ENCODE measurements at places on chromosomes 1 and 21.

DNA sequence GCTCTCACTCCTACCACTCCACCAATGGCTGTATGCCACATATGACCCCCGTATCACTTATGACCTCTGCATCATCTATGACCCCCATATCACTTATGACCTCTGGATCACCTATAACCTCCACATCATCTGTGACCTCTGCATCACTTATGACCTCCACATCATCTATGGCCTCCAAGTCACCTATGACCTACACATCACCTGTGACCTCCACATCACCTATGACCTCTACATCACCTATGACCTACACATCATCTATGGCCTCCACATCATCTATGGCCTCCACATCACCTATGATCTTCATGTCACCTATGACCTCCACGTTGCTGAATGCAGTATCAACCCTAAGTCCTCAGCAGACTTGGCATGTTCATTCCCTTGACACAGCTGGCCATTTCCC is 271.2 kb downstream of the MATN1 start:
- no peak for DNase-seq

DNA sequence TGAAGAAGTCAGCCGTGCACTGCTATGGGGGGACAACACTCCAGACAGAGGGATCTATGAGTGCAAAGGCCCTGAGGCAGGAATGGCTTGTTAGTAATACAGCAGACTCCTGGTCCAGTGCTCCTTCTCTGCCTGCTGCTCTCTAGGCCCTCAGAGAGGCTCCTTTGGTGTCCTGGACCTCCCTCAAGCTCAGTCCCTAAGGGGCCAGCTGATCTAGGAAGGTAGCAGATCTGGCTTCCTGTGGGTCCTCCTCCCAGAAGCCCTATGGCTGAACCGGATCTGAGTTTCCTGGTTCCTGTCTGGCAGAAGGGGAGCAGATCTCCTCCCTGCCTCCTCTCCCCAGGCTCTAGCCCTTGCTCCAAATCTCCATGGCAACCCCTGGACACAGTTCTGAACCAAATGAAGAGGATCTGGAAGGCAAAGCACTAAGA is at the start of gene LDLRAD2:
Gene LDLRAD2 (plus strand): TSS at position 391 of the 431 bp plus-strand sequence. CDS start 187 bp downstream, outside the sequence.
- no peak for DNase-seq

- DNase-seq = no peak
Observed at GRCh38 chr1:77509898-77510297, 172.6 kb downstream of the ZZZ3 start.

DNA sequence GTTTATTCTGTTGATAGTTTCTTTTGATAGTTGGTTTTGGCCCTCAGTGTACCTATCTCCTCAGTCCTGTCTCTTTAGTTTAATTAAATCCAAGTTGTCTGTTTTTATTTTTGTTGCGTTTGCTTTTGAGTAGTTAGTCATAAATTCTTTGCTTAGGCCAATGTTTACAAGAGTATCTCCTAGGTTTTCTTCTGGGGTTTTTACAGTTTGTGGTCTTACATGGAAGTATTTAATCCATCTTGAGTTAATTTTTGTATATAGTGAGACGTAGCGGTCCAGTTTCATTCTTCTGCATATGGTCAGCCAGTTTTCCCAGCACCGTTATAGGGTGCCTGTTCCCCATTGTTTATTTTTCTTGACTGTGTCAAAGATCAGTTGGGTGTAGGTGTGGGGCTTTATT is 139.4 kb downstream of the POU2F1 start:
- DNase-seq = no peak

DNA sequence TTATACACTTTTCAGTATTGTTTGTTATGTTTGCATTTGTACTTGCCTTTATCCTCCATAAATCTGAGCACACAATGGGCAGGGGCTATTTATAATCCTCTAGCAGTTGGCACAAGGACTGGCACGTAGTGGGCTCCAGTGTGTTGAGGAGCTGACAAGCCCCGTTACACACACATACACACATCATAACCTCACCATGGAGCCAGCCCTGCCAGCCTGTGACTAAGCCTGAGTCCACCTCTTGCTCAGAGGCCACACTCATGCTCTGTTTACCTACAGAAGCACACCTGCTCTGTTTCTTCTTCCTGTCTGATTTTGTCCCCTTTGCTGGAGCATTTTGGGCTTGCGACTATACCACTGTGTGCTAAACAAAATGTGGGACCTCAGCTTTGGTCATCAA is 64.5 kb upstream of the SPATA6 start:
- DNase-seq = no peak

GRCh38 chr1:226098870-226099835 is 36.6 kb downstream of the H3-3A start:
- DNase-seq = no peak

GRCh38 chr1:48115835-48116234 is 106.7 kb upstream of the SLC5A9 start:
- no peak for DNase-seq

- DNase-seq = no peak
Observed at GRCh38 chr21:31693222-31693621, 33.7 kb downstream of the SOD1 start.

DNA sequence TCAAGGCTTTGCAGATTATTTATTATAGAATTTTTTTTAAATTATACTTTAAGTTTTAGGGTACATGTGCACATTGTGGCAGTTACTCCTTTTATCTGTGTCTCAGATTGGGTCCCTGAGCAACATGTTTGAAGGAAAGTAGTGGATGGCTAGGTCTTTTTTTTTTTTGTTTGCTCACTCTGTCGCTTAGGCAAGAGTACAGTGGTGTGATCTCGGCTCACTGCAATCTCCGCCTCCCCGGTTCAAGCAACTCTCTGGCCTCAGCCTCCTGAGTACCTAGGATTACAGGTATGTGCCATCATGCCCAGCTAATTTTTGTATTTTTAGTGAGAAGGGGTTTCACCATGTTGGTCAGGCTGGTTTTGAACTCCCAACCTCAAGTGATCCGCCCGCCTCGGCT is 39.6 kb upstream of the KIF21B start:
- DNase-seq = no peak

DNA sequence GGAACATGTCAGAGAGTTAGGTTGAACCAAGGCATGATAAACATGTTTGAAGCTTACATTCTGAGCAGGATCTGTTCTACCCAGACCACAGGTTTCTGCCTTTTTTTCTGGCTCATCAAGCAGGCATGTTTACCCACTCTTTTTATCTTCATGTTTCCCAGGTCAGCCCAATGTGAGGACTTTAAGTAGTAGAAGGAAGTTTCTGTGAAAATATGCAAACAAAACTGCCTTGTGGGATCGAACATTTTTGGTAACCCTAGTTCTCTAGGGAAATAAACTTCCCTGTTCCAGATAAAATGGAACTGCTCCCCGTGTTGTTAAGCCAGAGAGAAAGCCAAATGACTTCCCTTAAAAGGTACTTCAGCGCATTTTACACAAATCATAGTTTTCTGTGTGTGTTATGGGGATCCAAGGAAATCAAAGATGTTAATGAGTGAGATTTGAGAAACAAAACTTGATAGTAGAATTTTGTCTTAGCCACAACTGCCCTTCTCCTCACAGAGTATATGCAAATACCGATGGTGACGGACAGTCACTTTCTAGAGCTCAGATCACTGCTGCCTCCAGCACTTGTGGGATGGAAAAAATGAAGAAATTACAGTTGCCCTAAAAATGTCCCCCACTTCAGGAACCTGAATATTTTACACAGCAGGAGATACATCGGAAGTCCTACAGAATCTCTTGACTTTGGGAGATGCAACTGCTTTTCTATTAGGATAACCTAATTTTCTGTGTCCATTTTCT is 765 bp upstream of the HIPK1 start:
- no peak for DNase-seq

- no peak for DNase-seq
Observed at GRCh38 chr1:47821760-47822159, 175.4 kb downstream of the TRABD2B start.

- DNase-seq = no peak
Observed at GRCh38 chr21:16455526-16455925, 725.7 kb downstream of the USP25 start.

DNA sequence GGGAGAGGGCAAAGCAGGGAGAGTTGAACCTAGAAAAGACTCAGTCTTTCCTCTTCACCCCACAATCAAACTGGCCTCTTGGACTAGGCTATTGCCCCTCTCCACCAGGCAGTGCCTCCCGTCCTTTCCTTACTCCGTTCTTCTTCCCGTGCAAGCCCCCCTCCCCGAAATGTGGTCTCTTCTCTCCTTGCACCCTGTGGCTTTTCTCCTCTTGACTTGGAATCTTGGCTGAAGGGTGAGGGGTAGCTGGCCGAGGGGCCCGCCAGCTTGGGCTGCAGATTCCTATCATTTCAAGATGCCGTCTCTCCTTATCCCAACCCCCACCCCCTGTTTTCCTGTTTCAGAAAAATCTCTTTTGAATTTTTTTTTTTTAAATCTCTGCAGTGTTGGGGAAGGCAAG is 1.6 kb downstream of the WNT2B start:
- no peak for DNase-seq

- no peak for DNase-seq
Observed at GRCh38 chr1:24481101-24481500, 21.5 kb upstream of the RCAN3 start.

- DNase-seq = no peak
Observed at GRCh38 chr1:177163844-177164379, 600 bp downstream of the ASTN1 start.

- DNase-seq = no peak
Observed at GRCh38 chr1:95095833-95096217, 21.3 kb upstream of the TLCD4 start.

DNA sequence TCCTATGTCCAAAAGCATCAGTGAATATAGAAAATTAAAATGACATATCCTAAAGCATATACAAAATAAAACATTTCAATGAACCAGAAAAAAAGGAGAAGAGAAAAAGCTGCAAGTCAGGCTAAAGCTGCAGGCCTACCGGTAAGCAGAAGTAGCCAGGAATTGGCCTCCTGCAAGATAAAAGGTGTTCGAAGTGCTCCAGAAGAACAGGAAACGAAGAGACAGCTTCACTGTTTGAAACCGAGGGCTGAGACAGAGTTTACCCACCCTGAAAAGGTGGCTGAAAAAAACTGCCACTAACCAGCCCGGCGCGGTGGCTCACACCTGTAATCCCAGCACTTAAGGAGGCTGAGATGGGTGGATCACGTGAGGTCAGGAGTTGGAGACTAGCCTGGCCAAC is 37.4 kb downstream of the NSL1 start:
- DNase-seq = no peak

GRCh38 chr1:6570100-6570499 is 9.7 kb upstream of the ZBTB48 start:
- DNase-seq = no peak

- DNase-seq = no peak
Observed at GRCh38 chr1:168245042-168245441, 19.2 kb downstream of the SFT2D2 start.

- DNase-seq = peak; percentile 72
Observed at GRCh38 chr1:94854458-94855306, 34.5 kb downstream of the SLC44A3 start.

DNA sequence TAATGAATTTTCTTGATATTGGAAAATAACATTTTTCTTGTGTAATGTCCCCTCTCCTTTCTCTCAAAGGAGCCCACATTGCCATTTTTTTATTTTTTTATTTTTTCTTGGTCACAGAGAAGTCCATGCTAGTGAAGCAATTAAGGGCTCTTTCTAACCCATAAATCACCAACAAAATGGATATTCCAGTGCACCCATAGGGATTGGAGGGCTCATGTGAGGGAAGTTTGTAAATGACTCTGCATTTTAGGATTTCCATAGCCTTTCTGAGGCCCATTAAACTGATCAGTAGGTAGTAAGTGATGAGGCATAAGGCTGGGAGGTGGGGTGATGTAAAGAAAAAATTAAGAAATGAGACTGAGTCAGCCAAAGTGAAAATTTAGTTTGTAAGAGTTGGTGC is 55.9 kb upstream of the JAK1 start:
- DNase-seq = no peak

- DNase-seq = peak; percentile 54
Observed at GRCh38 chr1:44407430-44408211, 2.6 kb downstream of the RNF220 start.

- no peak for DNase-seq
Observed at GRCh38 chr1:98766255-98766654, 104.7 kb downstream of the SNX7 start.

- DNase-seq = no peak
Observed at GRCh38 chr1:29736582-29737188, 500.4 kb downstream of the PTPRU start.

DNA sequence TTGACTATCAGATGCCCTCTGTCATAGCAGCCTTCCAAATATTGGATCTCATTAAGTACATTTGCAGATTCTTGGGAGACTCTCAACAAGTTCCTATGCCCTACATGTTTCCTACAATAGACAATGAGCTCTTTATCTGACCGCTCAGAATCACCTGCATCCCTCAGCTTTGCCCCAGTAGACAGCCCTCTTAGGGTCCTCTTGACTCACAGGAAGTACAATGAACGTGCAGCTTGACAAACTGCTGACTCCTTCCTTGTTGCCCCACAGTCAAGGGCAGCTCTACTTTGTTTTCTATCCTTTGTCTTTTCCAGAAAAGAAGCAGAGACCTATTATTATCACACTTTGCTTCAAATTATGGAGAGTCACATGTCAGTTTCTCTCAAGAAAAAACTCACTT is 27.6 kb downstream of the SLC44A5 start:
- no peak for DNase-seq

GRCh38 chr1:51314974-51315373 is 15.4 kb downstream of the TTC39A start:
- DNase-seq = no peak

- no peak for DNase-seq
Observed at GRCh38 chr1:144101397-144102045, 129.7 kb upstream of the FAM72C start.

DNA sequence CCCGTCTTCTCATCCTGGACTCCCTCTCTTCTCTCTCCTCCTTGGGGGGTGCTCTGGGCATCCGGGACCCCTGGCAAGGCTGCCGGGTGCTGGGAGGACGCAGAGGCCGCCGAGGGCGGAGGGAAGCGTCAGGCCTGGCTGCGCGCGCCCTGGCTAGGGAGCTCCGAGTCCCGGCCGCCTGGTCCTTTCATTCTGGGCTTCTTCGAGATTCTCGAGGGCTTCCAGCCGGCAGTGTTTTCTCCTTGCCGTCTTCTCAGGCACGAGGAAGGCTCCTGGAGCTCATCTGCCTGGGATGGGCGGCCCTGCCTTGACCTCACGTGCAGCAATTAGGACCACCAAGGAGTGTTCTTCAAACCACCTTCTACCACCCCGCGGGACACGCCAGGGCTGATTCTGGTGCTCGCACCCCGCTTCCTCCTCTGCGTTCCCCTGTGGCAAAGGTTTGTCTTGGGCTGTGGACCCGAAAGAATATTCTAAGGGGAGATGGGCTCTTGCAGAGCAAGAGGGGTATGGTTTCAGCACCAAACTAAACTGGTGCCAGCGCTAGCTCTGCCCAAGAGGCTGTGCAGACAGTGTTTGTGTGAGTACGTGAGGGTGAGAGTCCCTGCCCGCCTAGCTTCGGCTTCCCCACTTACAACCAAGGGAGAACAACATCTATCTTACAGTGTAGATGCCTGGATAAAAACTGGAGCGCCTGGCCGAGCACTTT is 36.5 kb downstream of the PIK3CD start:
- no peak for DNase-seq

DNA sequence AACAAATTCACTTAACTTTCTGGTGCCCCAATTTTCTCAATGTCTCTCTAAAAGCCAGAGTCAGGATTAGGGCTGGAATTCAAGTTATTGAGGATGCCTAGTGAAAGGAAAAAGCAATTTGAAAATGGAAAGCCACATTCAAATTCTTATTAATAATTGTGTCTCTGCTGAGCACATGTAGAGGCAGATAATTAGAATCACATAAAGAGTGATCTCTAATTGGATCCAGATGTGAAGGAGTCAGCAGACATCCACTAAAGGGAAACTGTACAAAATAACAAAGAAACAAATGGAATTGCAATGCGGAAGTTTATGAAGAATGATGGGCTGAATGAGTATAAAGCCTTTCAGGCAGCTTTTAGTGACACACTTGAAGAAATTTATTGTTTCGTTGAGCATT is 482.6 kb downstream of the TTLL7 start:
- no peak for DNase-seq

Data from C1 segment of cervical spinal cord (tissue), 14 donors.